ENCODE measurements at places on chromosomes 2 and 18.

DNA sequence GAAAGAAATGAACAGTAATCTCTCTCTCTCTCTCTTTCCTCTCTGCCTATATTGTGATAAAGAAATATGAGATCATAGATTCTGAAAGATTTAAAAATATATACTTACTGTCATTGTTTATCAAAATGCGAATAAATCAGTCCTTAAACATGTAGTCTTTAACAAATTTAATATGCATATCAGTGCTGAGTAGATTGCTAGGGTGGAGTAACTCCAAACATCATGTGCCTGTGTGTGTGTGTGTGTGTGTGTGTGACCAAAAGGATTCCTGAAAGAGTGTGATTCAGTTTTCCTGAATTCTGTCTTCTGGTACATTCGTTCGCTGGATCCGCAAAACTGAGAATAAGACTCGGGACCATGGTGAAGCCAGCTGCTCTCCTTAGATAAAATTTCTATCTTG is 24.0 kb upstream of the DSEL start:
- no peak for DNase-seq

GRCh38 chr2:160916300-160916699 is 243.9 kb upstream of the TANK start:
- no peak for DNase-seq

- peak; percentile 48 for DNase-seq
Measured at GRCh38 chr2:178306352-178307073, 112.2 kb downstream of the OSBPL6 start.

DNA sequence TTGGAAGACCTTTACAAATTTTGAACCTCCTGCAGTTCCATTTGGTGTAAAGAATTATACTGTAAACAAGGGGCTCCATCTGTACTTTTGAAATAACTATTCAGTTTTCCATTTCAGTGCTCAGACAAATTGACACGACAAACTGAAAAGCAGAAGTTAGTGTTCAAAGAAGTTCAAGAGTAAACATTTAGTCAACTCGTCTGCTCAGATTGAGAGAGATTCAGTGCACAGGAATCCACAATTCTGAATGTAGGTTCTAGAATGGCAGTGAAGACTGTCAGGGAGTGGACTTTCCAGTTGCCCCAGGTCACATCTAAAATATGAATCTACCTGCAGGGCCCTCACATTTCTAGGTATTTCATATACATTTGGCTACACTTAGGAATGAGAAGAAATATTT is 322.3 kb upstream of the TCF4 start:
- DNase-seq: no peak

DNA sequence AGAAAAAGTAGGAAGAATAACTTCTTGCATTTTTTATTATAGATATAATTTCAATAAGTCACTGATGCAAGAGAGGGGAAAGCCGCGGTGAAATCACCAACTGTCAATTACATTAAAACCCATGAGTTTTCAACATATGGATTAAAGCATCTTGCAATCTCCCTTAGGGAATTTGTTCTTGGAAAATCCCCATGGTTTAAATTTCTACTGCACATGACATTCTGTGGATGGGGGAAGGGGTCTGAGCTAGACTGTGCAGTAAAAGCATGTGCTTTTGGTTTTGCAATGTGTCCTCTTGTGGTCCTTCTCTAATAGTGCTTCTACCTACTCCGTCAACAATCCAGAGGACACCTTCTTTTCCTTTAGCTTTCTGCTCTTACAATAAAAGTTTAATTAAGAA is 894.0 kb downstream of the DCDC2C start:
- DNase-seq: no peak

DNA sequence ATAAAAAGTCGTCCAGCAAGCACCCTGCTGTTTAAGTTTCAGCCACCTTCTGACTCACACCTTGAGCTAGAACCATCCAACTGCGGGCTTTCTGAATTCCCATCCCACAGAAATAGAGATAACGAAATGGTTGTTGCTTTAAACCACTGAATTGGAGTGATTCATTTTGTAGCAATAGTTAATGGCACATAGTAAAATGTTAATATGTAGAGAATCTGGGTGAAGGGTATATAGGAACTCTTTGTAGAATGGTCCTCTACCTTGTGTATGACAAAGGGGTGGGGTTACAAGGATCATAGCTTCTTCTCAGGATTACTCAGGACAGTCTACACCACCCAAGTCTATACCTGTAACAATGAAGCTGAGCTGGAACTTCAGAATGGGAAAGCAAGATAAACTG is 2.4 kb upstream of the MAPRE3 start:
- no peak for DNase-seq

GRCh38 chr18:51543658-51544155 is 346.2 kb upstream of the MEX3C start:
- peak; percentile 20 for DNase-seq

GRCh38 chr2:71554706-71555056 is 101.3 kb downstream of the DYSF start:
- DNase-seq: no peak

DNA sequence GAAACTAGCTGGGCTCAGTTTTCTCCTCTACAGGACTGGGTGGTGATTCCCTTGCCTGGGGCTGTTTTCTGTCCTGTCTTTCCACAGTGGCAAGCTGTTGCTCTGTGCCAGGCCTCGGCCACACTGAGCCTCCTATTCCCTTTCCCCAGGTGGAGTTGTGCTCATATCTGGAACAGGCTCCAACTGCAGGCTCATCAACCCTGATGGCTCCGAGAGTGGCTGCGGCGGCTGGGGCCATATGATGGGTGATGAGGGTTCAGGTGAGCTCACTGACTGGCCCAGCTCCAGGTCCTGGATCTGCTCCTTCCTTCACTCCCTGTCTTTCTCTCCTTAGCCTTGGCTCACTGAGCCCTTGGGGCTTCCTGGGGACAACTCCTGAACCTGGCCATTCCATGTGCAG is 4.0 kb downstream of the NAGK start:
- no peak for DNase-seq

DNA sequence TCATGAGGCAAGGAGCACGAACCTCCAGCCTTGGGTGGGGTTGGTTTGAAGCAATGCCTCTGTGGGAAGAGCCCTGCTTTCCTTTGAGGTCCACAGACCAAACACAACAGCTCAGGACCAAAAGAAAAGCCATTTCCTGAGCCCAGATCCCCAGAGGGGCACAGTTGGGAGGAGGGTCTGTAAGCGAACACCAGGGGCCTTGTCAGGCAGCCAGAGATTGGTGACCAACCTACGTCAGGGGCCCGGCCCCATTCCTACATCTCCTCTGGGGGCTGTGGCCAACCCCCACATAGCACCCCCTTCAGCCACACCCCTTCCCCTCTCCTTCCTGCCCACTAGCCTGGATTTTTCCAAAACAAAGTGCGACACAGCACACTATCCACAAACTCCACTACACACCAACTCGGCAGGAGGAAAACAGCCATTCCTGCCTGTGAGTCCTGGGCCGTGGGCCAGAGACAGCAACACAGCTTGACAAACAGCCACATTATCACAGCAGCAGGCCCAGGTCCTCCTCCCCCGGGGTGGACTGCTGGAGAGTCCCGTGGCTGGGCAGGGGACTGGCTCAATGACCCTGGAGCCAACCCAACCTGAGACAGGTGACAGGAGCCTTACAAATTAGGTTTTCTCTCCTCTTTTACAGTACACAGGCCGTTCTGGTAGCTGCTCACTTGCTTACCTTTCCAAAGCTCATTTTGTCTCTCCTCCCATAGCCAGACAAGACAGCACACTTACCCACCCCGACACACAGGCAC is 98.8 kb downstream of the TNS1 start:
- no peak for DNase-seq

- DNase-seq: no peak
Measured at GRCh38 chr2:151114874-151115273, 146.8 kb downstream of the RBM43 start.

DNA sequence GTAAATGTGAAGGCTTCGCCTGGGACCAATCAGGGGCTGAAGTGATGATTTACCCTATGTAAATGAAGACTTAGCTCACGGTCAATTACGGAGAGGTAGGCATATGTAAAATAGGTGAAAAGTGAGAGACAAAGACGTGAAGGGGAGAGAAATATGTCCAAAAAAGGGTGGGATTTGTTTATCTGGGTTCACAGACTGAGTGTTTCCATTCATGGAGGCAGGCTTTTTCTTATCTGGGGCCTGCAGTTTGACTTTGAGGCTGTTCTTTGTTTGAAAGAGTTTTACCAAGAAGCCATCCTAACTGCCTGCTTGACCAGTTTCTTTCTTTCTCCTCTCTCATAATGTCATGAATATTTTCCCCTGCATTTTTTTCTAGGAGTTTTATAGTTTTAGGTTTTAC is 202.7 kb downstream of the NYAP2 start:
- DNase-seq: no peak

Measured in GM13976 (cell line).